ENCODE measurements at places on chromosomes 4 and X.

DNA sequence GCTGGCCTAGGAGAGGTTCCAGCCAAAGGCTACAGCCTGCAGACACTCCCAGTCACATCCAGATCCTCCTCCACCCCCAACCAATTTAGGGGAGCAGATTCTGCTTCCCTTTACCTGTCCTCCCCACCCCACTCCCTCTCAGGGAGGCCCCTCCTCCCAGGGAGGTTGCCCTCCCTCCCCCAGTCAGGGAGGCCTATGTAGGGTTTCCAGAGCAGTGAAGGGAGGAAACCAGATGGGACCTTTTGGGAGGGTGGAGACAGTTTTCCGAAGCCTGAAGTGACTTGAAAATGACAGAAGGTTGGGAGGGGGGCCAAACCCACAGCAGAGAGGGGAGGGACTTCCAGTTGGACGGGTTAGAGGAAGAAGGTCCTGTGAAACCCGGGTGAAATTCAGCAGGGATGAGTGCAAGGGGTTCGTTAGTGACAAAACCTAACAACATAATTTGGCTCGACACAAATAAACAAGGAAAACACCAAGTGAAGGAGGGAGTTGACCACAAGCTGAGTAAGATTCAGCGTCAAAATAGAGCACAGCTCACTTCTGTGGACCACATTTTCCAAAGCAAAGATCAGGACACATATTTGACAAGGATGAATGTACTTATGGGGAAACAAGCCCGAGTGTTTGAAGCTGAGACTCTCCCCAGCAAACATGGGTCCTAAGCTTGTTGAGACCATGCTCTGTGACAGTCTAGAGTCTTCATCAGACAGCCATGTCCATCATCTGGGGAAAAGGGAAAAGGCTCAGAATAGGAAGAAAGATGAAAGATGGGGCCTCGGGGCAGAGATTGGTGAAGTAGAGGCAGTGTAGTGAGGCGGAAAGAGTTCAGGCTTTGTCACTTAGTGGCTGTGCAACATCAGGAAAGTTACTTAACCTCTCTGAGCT, 46.4 kb downstream of the PRPS1 start:
- DNase-seq = peak; percentile 26

- DNase-seq = no peak
Measured at GRCh38 chrX:3326681-3327080, 19.8 kb downstream of the MXRA5 start.

DNA sequence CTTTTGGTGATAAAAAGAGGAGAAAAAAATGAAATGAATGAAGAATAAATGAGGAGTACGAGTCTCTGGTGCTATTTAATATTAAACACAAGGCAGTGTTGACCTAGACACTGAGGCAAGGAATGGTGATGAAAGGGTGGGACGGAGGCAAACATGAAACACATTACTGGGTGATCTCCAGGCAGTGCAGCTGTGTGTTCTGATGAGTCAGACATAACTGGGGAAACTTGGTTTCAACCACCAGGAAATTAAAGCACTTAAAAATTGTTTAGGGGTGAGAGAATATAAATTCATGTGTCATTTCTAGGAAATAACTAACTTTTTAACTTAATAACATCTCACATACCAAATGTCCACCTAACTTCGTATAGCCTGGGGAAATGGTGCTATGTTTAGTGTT, 19.7 kb upstream of the CXCL6 start:
- DNase-seq = no peak

DNA sequence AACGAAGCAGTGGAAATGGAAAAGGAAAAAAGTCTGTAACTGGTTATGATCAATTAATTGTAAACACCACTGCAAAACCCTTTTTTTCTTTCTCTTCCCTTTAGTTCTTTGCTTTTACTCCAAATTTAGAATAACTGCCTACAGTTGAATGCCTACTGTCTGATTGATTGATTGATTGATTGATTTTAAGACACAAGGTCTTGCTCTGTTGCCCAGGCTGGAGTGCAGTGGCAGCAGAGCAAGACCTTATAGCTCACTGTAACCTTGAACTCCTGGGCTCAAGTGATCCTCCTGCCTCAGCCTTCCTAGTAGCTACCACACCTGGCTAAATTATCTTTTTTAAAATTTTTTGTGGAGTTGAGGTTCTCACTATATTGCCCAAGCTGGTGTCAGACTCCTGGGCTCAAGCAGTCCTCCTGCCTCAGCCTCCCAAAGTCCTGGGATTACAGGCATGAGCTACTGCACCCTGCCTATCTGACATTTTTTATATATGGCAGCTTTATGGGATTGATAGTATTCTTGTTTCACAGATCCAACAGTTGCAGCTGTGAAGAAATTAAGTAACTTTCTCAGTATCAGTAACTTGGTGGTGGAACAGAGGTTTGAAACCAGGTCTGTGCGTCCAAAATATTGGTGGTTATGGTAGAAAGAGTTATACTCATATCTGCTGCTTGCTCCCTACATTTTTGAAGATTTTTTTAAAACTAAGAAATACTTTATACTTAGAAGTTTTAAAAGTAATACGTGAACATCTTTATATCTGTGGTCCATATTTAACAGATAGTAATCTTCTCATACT, 12.4 kb downstream of the UBE2K start:
- no peak for DNase-seq

GRCh38 chr4:110869862-110870572, 247.1 kb upstream of the PITX2 start:
- no peak for DNase-seq

DNA sequence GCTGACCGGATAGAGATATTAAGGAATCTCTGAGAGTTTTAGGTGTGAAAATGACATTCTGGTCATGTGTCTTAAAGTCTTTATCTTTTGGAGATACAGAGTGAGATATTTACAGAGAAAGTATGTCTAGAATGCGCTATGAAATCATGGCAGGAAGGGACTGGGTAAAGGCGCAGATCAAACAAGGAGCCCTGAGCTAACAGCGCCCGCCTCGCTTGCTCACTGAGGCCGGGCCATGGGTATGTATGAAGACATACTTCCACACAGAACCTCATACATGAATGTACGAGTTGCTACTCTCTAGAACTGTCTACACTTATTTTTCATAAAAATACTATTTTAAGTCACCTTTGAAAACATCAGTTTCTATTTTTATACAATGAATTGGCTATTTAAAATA, 20.0 kb downstream of the FAM53A start:
- DNase-seq = no peak

GRCh38 chr4:155473420-155474095, 96.8 kb upstream of the MAP9 start:
- DNase-seq = no peak

GRCh38 chrX:10831716-10832502, 211.5 kb upstream of the MID1 start:
- DNase-seq = no peak

GRCh38 chr4:150799207-150799606, 215.9 kb downstream of the LRBA start:
- DNase-seq = no peak
